Aorta (tissue), 5 donors: ENCODE measurements at places on chromosomes 5 and 9. TPM values are rescaled to one million over a fixed set of nuclear protein-coding genes. Genes with fewer than 3 reads are reported as not detected.

Gene IL9
- not detected for total RNA-seq

- no peaks in the 10 kb centered on the region for H3K4me1 ChIP-seq
- H3K27ac ChIP-seq: no peak overlapping the region
- no peak overlapping the region for H3K4me3 ChIP-seq
- DNase-seq: no peak
Measured at GRCh38 chr5:36177715-36178523, 26.0 kb downstream of the SKP2 start.

- no peak overlapping the region for H3K27ac ChIP-seq
- no peak overlapping the region for H3K4me3 ChIP-seq
- no peaks in the 10 kb centered on the region for H3K27me3 ChIP-seq
- H3K36me3 ChIP-seq: no peaks in the 10 kb centered on the region
- no peak for DNase-seq
Measured at GRCh38 chr5:3662344-3662743, 66.7 kb downstream of the IRX1 start.

DNA sequence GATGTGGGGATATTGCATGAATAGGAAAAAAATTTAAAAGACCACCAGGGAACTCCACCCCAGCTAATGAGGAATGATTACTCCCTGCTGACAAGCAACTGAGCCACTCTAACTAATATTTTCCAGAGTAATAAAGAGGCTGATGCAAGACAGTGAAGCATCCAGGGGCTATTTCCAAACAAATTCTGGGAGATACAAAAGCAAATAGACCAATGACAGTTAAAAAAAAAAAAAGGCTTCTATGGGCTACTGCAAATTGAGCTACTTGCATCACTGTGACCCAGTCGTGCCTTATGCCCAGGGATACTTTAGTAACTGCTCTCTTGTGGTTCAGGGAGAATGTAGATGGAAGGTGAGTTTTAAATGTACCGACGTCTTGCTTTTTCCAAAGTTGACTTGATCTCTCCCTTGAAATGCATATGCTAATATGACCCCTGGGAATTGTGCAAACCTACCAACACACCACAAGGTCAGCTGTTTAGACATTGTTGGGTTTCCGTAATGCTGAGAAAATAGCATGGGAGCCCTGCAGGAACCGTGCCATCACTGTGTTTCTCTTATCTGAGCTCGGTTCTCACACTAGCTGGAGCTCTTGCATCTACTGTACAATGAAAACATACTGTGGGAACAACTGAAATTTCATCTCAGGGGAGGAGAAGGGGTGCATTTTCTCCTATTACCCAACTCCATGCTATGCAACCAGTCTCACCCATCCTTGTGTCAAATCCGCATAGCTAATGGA, 250.6 kb upstream of the MAP3K1 start:
- H3K4me3 ChIP-seq: no peak overlapping the region
- DNase-seq: no peak
- H3K36me3 ChIP-seq: no peaks in the 10 kb centered on the region
- no peak overlapping the region for H3K27ac ChIP-seq
- H3K27me3 ChIP-seq: no peaks in the 10 kb centered on the region
- H3K4me1 ChIP-seq: no peaks in the 10 kb centered on the region

GRCh38 chr5:32223972-32224609, 50.0 kb upstream of the GOLPH3 start:
- H3K36me3 ChIP-seq: no peaks in the 10 kb centered on the region
- no peak for DNase-seq
- H3K4me3 ChIP-seq: no peak overlapping the region
- no peak overlapping the region for H3K27ac ChIP-seq

DNA sequence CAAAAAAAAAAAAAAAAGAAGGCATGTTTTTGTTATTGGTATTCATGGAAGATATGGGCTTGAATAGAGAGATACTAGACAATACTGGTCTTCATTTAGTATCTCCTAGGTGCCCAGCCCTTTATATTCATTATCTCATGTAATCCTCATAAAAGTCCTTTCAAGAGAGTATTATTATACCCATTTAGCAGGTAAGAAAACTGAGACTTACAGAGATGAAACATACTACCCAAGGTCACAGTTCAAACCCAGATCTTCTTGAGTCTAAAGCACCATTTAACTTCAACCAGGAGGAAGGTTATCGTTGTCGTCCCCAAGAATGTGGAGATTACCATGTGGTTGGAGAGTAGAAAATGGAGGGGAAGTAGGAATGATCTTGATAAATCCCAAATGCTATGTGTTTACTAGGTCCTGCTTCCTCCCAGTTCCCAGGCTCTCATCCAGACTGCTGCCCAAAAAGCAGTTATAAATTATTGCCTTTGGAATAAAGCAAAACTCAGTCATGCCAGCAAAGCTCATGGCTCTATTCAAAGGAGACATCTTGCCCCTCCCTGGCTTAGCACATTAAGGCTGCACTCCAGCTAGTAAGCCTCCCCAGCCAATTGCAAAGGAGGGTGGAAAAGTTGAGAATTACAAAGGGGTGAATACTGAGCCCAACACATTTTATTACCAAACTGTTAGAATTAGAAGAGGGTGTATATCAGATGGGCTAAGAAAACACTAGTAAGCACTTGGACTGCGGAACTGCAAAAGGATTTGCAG, 163.9 kb downstream of the PIK3R1 start:
- peaks cover 6% of the 10 kb centered on the region for H3K4me1 ChIP-seq
- H3K4me3 ChIP-seq: no peak overlapping the region
- H3K27ac ChIP-seq: no peak overlapping the region

Gene GALT
- total RNA-seq: 27.2 TPM

Gene GABRA1
- total RNA-seq: not detected

DNA sequence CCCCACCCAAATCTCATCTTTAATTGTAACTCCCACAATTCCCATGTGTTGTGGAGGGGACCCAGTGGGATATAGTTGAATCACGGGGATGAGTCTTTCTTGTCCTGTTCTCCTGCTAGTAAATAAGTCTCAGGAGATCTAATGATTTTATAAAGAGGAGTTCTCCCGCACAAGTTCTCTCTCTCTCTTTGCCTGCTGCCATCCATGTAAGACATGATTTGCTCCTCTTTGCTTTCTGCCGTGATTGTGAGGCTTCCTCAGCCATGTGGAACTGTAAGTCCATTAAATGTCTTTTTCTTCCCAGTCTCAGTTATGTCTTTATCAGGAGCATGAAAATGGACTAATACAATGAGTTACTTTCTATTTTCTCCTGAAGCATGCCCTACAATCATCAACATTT, 1158.5 kb downstream of the CDH18 start:
- H3K27ac ChIP-seq: no peak overlapping the region
- no peaks in the 10 kb centered on the region for H3K36me3 ChIP-seq
- no peak overlapping the region for H3K4me3 ChIP-seq
- H3K27me3 ChIP-seq: no peaks in the 10 kb centered on the region

Gene FOXD4L3
- total RNA-seq: not detected

Gene GABRB2
- 1.1 TPM for total RNA-seq

GRCh38 chr9:87824216-87824875, 58.3 kb upstream of the SPATA31E1 start:
- no peak overlapping the region for H3K27ac ChIP-seq
- no peaks in the 10 kb centered on the region for H3K27me3 ChIP-seq
- no peak overlapping the region for H3K4me3 ChIP-seq
- no peaks in the 10 kb centered on the region for H3K36me3 ChIP-seq
- no peak for DNase-seq

Gene GPX8
- total RNA-seq: 49.8 TPM

DNA sequence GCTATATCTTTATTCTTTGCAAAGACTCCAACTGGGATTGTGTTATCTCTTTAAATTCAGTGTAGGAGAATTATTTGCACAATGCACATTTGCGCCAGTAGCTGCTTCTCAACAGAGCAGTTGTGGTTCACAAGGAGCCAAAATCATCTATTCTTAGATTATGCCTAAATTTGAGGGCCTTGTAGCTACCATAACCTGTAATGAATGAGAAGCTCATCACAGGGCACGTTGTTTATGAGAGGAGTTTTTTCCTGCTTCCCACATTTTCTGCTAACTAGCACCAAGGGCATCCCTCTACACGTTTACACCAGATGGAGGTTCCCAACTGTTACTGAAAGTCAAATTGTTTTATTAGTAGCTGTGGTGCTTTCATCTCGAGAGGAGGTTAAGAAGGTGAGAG, 322.4 kb downstream of the TMEM161B start:
- H3K27ac ChIP-seq: no peak overlapping the region
- no peaks in the 10 kb centered on the region for H3K27me3 ChIP-seq
- no peak overlapping the region for H3K4me3 ChIP-seq
- no peaks in the 10 kb centered on the region for H3K4me1 ChIP-seq
- no peak for DNase-seq
- H3K36me3 ChIP-seq: no peaks in the 10 kb centered on the region

DNA sequence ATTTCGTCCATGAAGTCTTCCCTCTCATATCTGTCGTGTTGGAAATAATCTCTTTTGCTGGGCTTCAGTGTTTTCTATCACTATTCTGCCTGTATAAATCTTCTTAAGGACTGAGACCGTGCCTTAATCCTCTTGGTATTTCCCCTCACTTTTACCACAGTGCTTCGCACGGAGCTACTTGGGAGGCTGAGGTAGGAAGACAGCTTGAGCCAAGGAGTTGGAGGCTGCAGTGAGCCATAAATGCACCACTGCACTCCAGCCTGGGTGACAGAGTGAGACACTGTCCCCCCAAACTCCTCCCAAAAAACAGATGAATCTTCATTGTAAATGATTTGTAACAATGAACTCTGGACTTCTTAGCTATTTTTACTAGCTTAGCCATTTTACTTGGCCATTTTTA, 57.8 kb downstream of the PHAX start:
- H3K27me3 ChIP-seq: no peaks in the 10 kb centered on the region
- no peak overlapping the region for H3K4me3 ChIP-seq
- no peak for DNase-seq
- no peak overlapping the region for H3K27ac ChIP-seq
- no peaks in the 10 kb centered on the region for H3K4me1 ChIP-seq
- no peaks in the 10 kb centered on the region for H3K36me3 ChIP-seq

DNA sequence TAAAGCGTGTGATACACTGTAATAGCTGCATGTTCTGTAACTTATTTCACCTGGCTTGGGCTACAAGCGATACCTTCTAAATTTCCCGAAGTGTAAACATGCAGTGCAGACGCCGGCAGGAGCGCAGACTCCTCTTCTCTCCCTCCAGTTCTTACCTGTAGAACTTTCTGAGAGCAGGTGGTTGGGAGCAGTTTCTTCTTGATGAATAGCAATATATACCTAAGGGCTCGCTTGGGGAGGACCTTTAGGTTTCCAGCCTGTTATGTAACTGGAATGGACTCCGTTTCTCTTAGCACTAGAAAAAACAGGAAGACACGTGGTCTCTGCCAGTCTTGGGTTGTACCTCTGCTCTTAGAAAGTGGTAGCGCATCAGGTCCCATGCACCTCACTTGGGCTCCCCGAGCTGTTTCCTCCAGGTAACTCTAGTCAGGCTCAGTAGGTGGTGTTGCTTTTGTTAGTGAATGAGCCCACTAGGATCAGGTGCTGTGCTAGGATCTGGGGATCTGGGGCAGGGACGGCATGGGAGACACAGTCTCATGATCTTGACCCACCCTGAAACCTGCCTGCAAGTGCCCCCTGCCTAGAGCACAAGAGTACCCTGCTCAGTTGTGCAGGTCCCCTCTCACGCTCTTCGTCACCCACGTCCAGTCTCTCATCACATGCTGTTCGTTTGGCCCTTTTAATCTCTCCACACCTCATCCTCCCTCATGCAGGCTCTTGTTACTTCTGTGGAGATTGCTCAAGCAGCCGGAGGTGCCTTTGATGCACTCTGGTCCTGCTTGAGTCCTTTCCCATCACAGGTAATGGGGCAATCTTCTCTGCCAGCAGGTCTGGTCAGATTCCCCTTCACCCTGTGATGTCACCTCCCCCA, 2.8 kb downstream of the TENT4A start:
- peak overlapping the region; percentile 24 for H3K4me3 ChIP-seq
- H3K4me1 ChIP-seq: peaks cover 7% of the 10 kb centered on the region

DNA sequence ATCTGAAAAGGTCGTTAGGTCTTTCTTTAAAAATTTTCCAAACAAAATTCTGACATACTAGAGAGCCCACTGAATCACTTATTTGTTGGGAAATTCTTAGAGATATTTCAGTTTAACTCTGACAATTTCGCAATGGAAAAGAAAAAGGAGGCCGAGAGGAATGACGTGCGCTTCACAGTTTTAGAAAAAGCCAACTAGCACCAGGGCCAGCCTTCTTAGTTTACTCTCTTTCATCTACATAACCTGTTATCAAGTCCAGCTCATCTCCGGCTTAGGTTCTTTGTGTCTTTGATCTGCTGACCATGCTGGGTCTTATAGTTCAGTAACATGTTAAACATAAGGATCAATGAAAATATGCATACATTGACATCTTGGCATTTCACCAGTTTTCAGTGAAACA, 201.7 kb upstream of the TAS2R1 start:
- no peak overlapping the region for H3K27ac ChIP-seq
- DNase-seq: no peak
- H3K4me1 ChIP-seq: no peaks in the 10 kb centered on the region
- no peaks in the 10 kb centered on the region for H3K36me3 ChIP-seq
- H3K4me3 ChIP-seq: no peak overlapping the region

DNA sequence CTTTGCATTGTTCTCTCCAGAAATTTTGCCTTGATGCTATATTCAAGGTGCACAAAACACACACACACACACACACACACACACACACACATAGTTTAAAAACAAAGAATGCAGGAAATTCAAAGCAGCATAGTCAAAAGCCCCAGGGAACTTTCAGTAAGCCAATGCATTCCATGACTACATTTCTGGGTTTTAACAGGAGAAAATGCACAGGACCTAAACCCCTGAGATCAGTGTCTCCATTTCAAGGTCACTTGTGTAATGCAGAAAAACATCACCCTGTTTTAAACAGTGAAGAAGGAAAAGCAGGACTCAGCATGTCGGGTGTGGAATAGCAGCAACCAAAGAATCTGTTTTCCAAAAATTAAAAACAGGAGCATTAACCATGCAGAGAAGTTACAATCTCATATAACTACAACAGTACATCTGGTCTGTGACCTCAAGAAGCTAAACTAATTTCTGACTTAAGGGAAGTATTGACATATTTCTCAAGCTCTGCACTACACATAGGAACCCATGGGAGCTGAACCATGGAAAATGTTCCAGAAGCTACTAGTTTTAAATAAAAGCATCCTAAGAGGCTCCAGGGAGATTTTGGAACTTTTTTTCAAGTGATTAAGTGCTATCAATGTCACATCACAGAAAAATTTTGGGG, 296.7 kb downstream of the HINT1 start:
- no peaks in the 10 kb centered on the region for H3K4me1 ChIP-seq
- no peak overlapping the region for H3K4me3 ChIP-seq

DNA sequence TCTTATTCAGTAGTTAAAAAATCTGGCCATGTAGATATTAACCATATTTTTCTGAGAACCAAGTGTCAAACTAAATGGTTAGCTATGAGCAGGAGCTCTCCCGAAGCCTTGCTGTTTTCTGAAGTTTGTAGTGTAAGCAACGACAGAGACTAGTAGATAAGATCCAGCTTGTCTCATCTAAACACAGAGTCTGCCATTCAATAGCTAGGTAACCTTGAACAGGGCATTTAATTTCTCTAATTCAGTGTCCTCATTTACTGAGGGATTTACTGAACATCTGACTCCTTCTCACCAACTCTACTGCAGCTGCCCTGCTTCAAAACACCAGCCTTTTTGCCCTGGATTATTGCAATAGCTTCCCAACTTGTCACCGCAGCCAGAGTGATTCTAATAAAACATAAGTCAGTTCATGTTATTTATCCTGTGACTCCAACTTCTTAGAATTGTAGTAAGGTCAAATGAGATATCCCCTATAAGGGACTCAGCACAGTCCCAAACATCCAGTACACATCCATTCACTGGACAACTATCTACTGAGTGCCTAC, 337.0 kb downstream of the PLK2 start:
- peaks cover 3% of the 10 kb centered on the region for H3K4me1 ChIP-seq
- H3K4me3 ChIP-seq: no peak overlapping the region
- no peaks in the 10 kb centered on the region for H3K36me3 ChIP-seq
- H3K27me3 ChIP-seq: no peaks in the 10 kb centered on the region
- DNase-seq: no peak
